Activated naive CD4-positive, alpha-beta T cell treated with Interleukin-2 at 50 U/mL for 16 hours (primary cell): ENCODE measurements at places on chromosomes 5 and 9.

DNA sequence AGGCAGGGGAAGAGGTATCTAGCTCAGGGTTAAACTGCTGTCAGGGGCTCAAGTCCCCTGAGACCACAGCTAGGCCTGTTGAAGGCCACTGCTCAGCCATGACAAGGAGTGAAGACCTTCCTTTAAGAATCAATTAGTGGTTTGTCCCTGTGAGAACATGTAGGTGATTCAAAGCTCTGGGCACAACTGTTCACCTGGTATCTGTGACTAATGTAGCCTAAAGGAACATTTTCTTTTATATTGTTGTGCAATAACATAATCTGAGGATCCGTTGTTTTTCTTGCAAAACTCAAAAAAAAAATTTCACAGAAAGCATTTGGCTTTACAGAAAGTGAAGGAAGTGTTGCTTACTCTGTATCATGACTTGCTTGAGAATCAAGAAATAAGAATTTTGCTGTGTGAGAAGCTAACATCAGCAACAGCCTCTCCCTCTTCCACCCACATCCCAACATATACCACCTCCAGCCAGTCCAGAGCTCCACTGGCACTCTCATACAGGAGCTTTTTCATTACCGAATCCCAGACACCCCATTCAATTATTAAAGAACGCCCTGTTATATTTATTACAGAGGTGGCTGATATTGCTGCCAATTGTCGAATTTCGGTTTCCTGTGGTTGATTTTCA is 807.0 kb downstream of the TLE4 start:
- DNase-seq: no peak

GRCh38 chr9:34179213-34180136 is 632 bp downstream of the UBAP1 start:
- DNase-seq: no peak

DNA sequence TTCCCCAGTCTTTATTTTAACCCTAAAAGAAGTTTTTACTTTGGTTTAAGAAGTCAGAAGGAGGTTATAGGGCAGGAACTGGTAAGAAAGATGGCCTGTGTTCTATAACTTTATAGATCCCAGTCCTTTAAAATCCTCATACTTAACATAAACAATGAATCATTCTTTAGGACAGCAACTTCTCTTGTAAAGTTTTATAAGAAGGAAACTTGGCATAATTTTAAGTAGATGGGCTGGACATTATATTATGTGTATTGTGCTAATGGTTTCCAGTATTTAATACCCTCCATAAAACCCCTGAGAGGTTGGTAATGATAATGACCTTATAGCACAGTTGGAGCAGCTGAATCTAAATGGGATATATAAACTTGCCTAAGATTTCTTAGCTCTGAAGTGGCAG is 247.2 kb downstream of the FAM170A start:
- DNase-seq: no peak

DNA sequence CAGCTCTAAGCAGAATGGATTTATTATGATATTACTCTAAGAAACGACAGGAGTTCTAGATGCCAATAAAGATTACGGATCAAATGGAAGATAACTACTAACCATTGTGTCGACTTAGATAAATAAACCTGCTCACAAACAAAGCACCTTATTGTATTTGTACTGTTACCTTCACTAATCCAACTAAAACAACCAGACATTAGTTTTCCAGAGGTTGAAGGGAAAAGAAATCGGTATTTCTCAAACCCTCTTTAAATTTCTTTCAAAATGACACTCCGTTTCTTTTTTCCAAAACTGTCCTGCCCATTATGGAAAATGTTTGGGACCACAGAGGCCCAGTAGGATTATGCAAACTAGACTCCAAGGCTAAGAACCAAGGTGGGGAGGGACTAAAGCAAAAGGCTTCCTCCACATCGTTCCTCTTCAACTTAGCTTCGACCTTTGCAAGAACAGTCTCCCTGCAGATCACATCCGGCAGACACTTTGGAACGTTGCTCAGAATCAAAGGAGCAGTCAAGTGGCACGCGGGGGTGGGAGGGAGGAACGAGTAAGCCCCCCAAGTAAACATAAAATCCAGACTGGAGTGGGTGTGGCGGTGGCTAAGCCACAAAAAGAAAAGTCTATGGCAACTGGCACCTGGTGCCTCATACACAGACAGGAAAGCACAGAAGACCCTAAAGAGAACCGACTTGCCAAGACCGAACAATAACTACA is 2.7 kb downstream of the MLLT3 start:
- DNase-seq: no peak

DNA sequence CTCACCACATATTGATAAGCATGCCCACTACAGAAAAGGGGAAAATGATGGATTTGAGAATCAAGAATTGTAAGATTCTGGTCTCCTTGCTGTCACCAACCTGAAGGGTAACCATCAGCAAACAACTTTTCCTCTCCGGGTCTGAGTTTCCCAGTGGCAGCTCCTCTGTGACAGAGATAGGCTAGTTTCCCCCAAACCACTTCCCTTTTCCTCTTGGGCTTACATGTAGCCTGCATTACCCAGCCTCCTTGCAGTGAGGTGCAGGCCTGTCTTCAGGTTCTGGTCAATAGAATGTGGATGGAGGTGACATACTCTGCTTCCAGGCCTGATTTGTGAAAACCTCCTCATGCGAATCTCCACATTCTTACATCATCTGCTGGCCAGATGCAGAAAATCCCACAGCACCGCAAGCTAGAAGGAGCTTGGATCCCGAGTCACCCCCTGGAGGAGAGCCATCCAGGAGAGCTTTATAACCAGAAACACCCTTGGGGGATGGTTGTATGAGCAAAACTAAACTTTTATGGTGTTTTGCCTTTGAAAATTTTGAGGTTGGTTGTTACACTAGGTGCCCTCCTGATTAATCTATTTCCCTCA is 206.1 kb downstream of the RGS3 start:
- no peak for DNase-seq

DNA sequence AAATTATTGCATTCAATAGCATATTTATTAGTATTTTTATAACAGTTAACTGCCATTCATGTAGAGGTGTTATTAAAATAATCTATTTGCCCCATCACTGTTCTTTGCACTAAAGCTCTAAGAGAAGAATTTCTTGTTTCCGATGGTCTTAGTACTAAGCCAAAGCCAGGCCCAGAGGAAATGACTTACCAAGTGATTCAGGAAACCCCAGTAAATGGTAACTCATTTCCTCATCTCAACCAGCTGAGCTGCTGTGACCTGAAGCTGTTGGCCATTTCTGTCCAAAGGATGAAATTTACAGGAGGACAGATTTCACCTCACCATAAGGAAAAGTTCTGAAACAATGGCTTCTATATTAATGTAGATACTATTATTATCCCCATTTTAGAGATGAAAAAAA is 117.0 kb downstream of the PIK3R1 start:
- DNase-seq: no peak

GRCh38 chr5:68290260-68290674 is 74.7 kb downstream of the PIK3R1 start:
- no peak for DNase-seq

- DNase-seq: no peak
Measured at GRCh38 chr5:66113160-66113559, 30.9 kb upstream of the SREK1 start.

GRCh38 chr5:65041296-65042158 is 272.8 kb downstream of the CWC27 start:
- DNase-seq: no peak

DNA sequence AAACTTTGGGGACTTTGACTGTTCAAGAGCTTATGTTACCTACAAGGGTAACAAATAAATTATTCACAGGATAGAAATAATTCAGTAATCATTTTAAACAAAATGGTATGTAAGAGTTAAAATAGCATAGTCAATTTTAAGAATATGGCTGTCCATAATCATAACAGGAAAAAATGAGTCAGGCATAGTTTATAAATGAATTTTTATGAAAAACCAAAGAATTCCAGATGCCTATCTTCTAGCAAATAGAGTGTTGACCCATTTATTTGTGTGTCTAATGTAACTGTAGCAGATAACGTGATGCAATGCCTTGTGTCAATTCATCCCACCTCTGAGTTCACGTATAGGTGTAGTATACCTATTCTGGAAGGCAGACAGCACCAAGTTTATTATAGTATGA is 169.7 kb upstream of the CDH9 start:
- no peak for DNase-seq

DNA sequence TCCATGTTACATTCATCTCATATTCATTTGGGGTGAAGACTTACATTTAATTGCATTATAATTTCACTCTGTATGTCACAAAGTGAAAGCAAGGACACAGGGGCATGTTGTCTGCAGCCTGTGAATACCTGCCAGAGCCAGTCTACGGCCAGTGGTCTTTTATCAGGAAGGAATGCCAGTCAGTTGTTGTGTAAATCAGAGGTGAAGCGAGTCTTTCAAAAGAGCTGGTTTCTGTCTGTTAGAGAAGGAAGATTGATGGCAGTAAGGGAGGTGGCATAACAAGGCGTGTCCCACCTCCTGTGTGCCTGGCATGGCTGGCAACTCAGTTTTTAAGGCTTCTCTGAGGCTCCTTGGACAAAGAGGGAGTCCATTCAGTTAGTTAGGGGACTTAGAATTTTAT is 18.1 kb upstream of the SYK start:
- no peak for DNase-seq

- no peak for DNase-seq
Measured at GRCh38 chr9:1647776-1648175, 367.4 kb upstream of the SMARCA2 start.

DNA sequence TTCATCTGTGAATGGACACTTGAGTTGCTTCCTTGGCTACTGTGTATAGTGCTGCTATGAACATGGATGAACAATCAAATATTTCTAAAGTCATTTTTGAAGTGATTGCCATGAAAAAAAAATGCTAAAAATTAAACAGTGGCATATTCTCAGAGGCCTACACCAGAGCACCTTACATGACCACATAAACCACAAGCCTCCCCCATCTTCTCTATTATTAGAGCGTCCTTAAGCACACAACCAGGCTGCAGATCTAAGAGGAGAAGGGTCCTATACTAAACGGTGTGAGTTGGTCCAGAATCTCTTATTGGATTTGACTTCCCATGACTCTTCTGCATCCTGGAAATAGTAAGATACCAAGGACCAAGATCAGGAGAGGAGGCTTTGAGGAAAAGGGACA is 34.3 kb downstream of the PCA3 start:
- DNase-seq: no peak

GRCh38 chr5:73701566-73701965 is 75.6 kb downstream of the ARHGEF28 start:
- DNase-seq: no peak

- DNase-seq: no peak
Measured at GRCh38 chr9:114112325-114112724, 13.2 kb upstream of the KIF12 start.

DNA sequence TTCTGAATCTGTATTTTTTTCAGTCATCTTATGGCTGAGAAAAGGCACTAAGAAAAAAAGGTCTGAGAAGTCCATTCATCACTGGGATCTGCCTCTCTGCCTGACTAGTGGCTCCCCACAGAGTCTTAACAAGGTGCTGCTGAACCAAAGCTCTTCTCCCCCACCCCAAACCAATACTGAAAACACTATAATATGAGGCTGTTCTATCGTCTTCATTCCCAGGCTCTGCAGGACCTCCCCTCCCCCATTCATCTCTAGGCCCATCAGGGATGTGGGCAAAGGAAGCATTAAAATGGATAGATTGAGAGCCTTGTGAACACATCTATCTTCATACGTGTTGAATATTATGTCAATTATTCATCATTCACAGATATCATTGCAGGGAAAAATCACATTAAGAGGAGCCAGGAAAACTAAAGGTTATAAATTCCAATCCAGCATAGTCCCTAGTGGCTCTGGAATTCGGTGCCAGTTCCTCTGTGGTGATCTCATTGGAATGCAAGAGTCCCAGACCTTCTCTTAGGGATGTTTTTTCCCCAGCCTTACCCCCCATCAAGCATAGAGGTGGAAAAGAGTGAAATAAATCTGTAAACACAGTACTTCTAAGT is 44.3 kb upstream of the GPR151 start:
- DNase-seq: no peak

- no peak for DNase-seq
Measured at GRCh38 chr5:97628031-97628430, 445.0 kb upstream of the RIOK2 start.

- DNase-seq: no peak
Measured at GRCh38 chr9:78777747-78778146, 480.8 kb downstream of the PSAT1 start.

DNA sequence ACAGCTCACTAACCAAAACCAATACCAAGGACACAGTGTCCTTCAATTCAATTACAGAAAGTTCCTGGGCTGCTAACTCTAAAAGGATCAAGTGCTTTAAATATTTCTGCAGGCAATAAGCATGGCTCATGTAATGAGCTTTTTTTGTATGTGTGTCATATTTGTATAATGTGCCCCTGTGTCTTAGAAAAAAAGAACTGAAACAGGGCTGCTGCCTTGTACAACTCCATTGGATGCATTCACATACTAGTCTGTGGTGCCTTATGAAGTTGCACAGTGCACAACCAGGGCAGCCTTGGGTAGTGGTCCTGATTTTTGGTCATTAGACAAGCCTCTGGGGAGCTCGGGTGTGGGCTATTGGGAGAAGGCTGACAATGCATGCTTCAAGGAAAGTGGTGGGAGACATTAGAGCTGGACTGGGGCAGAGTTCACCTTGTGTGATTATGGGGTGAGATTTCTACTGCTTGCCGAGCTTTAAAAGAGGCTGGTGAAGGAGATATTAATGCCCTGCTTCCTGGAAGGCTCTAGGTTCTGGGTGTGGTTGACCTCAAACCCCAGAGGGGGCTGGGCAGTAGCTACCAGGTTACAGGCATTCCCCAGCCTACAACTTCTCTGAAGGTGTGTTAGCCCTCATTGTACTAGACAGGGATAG is 3.6 kb upstream of the CPEB4 start:
- DNase-seq: peak; percentile 50

DNA sequence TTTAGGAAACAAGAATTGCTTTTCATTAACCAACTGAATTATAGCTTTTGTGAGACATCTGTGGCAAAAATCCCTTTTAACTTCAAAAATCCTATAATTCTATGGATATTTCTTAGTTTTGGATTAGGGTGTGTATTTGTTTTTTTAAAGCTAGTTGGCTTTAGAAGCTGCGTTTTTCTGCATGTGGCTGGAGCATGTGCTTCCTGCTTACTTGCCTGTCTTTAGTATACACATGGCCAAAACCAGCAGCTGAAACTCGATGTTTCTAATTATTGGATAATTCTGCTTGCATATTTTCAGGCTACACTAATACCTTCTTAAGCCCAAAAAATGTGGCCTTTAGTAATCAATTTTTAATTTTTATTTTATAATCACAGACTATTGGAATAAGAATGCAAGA is 8.9 kb downstream of the RECK start:
- no peak for DNase-seq

DNA sequence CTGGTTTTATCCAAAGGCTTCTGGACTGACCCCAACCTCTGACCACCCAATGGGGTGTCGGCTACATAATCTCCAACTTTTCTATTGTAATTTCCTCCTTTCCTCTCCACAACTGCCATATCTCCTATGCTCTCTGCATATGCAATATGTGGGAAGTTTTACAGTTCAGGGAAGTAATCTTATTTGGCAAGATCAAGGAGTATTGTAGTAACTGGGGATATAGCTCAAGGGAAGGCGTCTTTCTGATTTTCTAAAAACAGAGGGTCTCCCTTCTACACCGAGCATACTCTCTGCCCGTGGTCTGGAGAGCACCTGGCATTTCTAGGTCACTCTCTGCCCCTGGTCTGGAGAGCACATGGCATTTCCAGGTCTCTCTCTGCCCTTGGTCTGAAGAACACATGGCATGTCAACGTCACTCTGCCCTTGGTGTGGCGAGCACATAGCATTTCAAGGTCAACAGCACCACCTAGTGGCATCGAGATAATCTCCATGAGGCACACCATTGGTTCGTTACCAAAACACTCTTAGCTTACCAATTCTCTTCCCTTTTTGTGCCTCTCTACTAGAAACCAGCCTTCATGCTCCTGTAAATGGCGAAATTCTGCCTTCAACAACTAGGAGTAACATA is 616.4 kb upstream of the NUDT12 start:
- no peak for DNase-seq
